KBM-7 (cell line): ENCODE measurements at places on chromosomes 7 and 10.

DNA sequence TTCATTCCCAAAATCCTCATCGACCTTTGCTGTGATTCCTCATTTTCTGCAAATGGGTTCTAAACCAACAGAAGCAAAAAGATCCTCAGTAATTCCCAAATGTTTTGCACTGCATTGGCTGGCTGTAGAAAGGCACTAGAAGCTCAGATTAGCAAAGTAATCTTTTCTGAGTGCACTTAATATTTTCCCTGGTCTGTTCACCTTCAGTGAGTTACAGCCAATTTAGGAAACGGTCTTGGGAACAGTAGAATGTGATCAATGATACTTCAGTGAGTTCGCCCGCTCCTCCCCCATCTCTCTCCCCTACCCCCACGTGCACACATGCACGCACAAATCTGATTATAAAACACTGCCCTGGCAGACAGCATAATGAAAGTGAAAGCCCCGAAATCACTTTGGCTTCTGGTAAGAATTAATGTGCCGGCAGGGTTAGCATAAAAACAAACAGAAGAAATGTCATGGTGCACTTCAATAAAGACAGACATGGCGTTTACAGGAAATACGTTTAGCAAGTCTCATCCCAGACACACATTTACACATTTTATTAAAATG is 201.3 kb upstream of the CDCA7L start:
- no peak for DNase-seq

DNA sequence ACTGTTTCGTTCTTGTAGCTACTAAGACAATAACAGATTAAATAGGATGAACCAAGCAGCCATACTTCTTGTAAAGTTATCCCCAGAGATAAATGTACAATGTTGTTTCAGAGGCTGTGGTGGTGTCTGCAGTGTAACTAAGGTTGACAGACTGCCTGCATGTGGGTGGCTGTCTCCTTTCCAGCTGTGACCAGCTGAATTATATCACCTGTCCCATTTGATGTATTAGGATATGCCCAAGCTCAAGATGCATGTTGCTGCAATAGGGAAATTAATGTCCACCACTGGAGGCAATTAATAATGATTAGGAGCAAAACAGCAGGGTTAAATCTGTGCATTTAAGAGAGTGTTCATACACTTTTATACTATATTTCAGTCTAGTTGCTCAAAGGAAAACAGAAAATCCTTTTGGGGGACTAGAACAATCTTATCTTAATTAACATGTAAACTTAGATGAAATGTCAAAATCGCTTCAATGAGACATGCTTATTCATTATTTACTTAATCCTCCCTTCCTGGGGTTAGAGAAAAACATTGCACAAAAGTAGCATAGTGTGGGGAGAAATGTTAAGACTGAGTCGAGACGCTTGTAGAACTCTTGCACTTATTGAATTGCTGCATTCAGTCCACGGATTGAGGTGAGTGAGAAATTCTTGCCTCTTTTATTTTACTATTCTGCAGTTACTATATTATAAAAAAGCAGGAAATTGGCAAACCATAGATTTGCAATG is 269.0 kb downstream of the SNX10 start:
- DNase-seq: no peak

- DNase-seq: no peak
These were observed 206.0 kb downstream of the CELF2 start for GRCh38 chr10:11223507-11224140.

GRCh38 chr10:17233286-17233991 is 5.4 kb downstream of the VIM start:
- DNase-seq: no peak

DNA sequence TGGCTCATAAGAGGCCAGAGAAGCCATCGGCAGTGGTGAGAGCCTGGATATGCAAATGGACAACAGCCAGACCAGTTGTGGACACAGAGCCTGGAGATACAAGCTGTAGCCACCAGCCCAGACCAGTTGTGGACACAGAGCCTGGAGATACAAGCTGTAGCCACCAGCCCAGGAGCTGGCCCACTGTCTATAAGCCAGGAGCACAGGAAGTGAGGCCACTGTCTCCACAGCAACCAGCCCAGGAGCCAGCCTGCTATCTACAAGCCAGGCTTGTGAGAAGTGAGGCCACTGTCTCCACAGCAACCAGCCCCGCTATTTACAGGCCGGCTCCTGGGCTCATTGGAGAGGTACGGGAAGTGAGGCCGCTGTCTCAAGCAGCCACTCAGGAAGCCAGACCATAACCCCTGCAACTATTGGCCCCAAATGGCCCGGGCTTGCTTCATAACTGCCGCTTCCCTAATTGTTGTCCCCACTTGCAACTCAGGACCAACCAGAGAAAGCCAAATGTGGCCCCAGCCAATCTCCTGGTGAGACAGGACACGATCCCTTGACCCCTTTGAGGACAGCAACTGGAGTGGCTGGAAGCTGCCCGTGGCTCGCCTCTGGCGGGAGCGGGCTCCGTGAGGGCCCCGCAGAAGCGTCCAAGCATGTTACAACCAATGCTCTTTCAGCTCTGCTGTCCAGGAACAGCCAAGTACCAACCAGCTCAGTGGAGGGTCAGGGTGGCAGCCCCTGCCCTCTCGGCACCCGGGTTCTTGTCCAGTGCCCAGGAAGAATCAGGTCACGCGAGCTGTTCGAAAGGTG is 44.1 kb upstream of the CNPY1 start:
- DNase-seq: peak; percentile 90

DNA sequence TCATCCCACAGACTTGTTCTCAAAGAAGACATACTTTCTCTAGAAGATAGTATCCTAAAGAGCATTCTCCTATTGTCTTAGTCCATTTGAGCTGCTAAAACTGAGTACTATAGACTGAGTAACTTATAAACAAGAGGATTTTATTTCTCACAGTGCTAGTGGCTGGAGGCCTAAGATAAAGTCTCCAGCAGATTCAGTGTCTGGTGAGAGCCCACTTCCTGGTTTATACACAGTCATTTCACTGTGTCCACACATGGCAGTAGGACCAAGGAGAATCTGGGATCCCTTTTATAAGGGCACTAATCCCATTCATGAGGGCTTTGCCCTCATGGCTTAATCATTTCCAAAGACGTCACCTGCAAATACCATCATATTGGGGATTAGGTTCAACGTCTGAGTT is 68.7 kb downstream of the LRRC17 start:
- DNase-seq: no peak

GRCh38 chr7:40538281-40538680 is 403.5 kb downstream of the SUGCT start:
- DNase-seq: no peak

DNA sequence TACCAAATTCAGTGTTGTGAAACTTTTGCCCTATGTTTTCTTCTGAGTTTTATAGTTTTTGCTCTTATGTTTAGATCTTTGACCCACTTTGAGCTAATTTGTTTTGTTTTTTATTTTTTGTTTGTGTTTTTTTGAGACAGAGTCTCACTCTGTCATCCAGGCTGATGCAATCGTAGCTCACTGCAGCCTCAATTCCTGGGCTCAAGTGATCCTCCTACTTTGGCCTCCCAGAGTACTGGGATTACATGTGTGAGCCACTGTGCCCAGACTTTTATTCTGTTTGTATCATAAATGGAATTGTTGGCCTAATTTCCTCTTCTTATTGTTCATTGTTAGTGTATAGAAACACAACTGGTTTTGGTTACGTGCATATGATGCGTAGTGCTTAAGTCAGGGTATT is 43.2 kb upstream of the ZMIZ2 start:
- no peak for DNase-seq

DNA sequence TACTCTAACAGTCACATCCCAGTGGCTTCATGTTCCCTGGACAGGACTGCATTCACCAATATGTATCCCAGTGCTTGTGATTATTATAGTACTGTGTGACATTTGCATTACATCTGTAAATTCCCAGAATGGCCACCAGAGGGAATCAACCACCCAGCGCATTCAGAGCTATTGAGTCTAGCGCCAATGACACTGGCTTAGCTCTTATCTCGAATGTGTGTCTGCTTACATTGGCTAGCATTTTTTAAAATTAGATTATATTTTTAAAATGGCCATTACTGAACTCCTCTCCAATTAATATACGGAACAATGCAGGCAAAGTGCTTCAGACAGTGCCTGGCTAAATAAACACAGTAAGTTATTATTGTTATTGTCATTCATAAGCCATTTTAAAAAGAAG is 36.3 kb downstream of the TRIL start:
- DNase-seq: peak; percentile 63

GRCh38 chr7:40850017-40850416 is 715.2 kb downstream of the SUGCT start:
- no peak for DNase-seq

- no peak for DNase-seq
These were observed 35.4 kb upstream of the HBP1 start for GRCh38 chr7:107133396-107133795.

- peak; percentile 16 for DNase-seq
These were observed 831 bp downstream of the CCDC7 start for GRCh38 chr10:32446536-32447406.

GRCh38 chr10:57049096-57049495 is 688.0 kb upstream of the ZWINT start:
- no peak for DNase-seq

- peak; percentile 23 for DNase-seq
These were observed 127.2 kb downstream of the PPP1R17 start for GRCh38 chr7:31814187-31814586.

DNA sequence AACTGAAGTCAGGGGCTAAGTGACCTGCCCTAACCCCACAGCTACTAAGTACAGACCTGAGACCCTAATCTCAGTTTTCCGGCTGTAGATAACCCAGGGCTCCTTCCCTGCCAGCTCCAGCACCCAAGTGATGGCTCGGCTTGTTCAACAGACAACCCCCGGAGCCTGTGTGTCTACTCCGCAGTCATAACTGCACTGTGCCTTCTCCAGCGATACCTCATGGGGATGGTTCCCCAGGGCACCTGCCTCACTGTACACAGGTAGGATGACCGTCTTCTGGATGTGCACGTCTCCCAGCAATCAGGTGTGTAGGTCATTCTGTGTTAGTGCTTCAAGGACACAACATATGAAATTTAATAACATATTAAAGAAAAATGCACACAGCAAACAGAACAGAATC is 37.1 kb downstream of the CPXM2 start:
- DNase-seq: no peak

DNA sequence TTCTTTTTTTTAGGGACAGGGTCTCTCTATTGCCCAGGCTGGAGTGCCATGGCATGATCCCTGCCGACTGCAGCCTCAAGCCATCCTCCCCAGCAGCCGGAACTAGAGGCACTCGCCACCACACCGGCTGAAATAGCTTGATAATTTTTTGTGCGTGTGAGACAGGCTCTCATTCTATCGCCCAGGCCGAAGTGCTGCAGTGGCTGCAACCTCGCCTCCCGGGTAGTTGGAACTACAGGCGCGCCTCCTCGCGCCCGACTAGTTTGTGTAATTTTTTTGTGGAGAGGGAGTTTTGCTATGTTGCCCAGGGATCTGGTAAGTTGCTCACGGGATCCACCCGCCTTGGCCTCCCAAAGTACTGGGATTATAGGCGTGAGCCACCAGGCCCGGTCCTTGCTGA is 1.9 kb downstream of the BUD23 start:
- no peak for DNase-seq

DNA sequence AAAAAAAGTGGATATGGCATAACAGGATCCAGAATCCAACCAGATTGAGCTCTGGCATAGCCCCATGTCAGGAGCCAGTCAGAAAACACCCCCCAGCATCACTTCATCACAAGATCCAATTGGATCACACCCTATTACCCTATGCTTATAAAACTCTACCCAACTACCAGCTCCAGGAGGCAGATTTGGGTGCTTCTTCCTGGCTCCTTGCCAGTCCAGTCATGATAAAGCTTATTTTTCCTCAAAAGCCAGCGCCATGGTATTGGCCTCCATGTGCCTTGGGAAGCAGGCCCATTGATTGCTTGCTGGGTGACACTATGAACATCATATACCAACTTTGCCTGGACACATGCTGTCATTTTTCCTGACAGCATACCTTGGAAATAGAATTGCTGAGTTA is 281.4 kb upstream of the MKLN1 start:
- DNase-seq: no peak

- DNase-seq: no peak
These were observed 15.6 kb upstream of the SH3PXD2A start for GRCh38 chr10:103871006-103871405.
